Bronchus fibroblast of lung (primary cell): ENCODE measurements at places on chromosomes 3 and 15. TPM values are rescaled to one million over a fixed set of nuclear protein-coding genes. Genes with fewer than 3 reads are reported as not detected.

Gene MESP2
- total RNA-seq = 0.45 and 1.3 TPM in 2 replicates

Gene KNG1
- not detected in 2 replicates for total RNA-seq

Gene ALPK3
- 0.74 and 0.84 TPM in 2 replicates for total RNA-seq

Gene KBTBD12
- total RNA-seq = not detected in 2 replicates

Gene KLF15
- total RNA-seq = 3.2 and 3.3 TPM in 2 replicates

Gene HIGD2B
- not detected in 2 replicates for total RNA-seq

Gene EIF2A
- total RNA-seq = 89.3 and 93.3 TPM in 2 replicates

Gene CNTN3
- total RNA-seq = 0.45 and 0.84 TPM in 2 replicates

Gene MCTP2
- total RNA-seq = 1.8 TPM in 2 replicates

Gene LDHAL6B
- total RNA-seq = not detected in 2 replicates

Gene LMAN1L
- total RNA-seq = not detected in 2 replicates

Gene SGO1
- 9.5 and 11.8 TPM in 2 replicates for total RNA-seq

Gene TFDP2
- total RNA-seq = 25.6 and 28.9 TPM in 2 replicates

Gene ENTPD3
- total RNA-seq = under 0.01 TPM in 2 replicates

Gene SERPINI2
- total RNA-seq = not detected in 2 replicates

Gene CASR
- not detected in 2 replicates for total RNA-seq

Gene DNASE1L3
- not detected in 2 replicates for total RNA-seq

Gene GNAT1
- total RNA-seq = not detected in 2 replicates

Gene MAP6D1
- 3.2 and 3.6 TPM in 2 replicates for total RNA-seq

Gene CMC1
- total RNA-seq = 12.3 and 27.1 TPM in 2 replicates

Gene SLC24A5
- not detected in 2 replicates for total RNA-seq

Gene CHRNA5
- 1.0 and 4.3 TPM in 2 replicates for total RNA-seq

Gene FBLN2
- 15.5 and 15.9 TPM in 2 replicates for total RNA-seq

Gene ADCY5
- under 0.01 and 0.15 TPM in 2 replicates for total RNA-seq

Gene GOLGA8S
- not detected in 2 replicates for total RNA-seq

Gene ASB14
- total RNA-seq = not detected in 2 replicates

Gene ARPIN
- total RNA-seq = 12.5 and 14.8 TPM in 2 replicates

Gene SH2D7
- not detected in 2 replicates for total RNA-seq

Gene SLC9A9
- total RNA-seq = 4.2 and 4.5 TPM in 2 replicates

Gene PLSCR2
- total RNA-seq = not detected in 2 replicates

Gene SPATA12
- under 0.01 and 0.15 TPM in 2 replicates for total RNA-seq

Gene TIMP4
- total RNA-seq = 10.9 and 11.3 TPM in 2 replicates

Gene TLR9
- under 0.01 TPM in 1 of 2 replicates, not detected in the other for total RNA-seq

Gene PBRM1
- total RNA-seq = 42.2 and 48.6 TPM in 2 replicates

Gene CX3CR1
- 0.15 TPM in 1 of 2 replicates, not detected in the other for total RNA-seq
